ENCODE measurements at places on chromosomes 1 and 21. TPM values are rescaled to one million over a fixed set of nuclear protein-coding genes. Genes with fewer than 3 reads are reported as not detected.

DNA sequence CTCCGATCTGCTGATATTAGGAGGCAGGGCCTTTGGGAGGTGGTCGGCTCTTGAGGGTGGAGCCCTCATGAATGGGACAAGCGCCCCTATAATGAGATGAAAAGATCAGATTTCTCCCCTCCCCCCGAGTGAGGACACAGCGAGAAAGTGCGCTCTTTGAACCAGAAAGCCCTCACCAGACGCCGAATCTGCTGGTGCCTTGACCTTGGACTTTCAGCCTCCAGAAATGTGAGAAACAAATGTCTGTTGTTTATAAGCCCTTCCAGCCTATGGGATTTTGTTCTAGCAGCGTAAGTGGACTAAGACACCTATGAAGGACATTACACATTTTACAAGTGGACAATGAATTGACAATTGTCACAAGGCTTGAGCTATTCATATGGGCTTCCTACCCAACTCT is 80.2 kb downstream of the RIPK4 start:
- no peak for DNase-seq

DNA sequence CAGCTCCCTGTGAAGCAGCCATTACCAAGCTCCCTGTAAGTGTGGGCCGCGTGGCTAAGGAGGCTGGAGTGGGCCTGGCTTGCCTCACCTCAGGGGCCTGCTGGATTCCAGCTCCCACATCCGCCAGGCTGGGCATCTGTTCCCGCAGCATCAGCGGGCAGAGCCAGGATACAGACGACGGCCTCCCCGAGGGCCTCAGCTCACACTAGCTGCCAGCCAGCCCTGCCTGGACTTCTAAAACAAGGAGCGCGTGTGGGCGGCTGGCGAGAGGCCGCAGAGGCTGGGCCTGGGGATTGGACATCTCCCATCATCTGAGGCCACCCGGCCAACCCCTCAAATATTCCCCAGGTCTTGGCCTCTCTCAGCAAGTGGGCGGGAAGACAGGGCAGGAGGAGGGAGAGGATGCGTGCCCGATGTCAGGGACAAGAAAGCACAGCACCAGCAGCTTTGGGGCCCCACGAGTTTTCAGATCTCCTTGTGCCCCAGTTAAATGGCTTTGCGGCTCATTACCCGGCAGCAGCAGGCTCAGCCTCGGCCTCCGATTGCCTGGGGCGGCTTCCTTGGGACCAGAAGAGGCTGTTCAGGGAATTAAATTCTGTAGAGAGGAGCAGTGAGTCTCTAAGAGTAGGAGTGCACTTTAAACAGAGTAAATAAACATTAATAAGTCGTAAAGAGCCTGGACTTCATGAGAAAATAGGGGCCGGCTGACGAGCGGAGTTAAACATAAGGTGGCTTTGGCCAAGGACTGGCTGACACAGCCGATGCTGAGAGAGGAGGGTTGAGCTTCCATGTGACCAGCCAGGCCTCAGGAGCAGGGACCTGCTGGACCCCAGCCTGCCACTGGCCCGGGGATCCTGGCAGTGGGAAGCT is 208.9 kb upstream of the C1orf174 start:
- DNase-seq, result no peak

DNA sequence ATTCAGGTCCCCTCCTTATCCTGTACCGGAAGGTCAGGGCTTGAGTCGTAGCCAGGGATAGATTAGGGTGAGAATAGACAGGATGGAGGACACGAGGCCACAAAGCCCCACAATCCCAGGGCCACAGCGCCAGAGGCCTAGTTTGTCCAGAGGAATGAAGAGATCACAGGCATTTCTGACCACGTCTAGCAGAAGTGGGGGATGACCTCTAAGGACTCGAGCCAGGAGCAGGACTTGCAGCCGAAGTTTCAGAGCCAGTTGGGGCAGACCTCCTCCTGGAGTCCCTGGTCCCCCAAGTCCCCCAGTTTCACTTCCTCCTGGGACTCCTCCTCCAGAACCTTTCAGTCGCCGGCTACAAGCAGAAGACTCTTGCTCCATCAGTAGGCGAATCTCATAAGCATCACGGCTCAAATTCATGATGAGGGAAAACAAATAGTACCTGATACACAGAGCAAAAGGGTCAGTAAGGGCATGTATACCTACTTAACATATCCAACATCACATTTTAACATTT is 2.3 kb upstream of the ITGA10 start:
- DNase-seq, result no peak

LRRC53 gene
- total RNA-seq, result not detected

DNA sequence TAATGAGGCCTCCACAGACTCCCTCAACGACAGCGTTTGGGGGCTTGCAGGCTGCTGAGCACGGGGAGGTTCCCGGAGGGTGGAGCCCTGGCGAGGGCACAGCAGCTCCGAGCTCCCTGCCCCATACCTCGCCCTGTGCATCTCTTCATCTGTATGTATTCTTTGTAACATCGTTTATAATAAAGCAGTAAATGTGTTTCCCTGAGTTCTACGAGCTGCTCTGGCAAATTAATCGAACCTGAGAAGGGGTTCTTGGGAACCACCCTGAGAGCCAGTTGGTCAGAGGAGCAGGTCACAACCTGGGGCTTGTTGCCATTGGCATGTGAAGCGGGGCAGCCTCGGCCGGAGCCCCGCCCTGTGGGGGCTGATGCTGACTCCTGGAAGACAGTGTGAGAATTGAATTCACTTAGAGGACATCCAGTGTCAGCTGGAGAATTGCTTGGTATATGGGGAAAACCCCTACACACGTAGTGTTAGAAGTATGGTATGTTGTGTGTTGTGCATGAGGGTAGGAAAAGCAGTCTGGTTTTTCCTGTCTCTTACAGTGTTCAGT is 11.5 kb downstream of the SLC37A1 start:
- DNase-seq, result no peak

DNA sequence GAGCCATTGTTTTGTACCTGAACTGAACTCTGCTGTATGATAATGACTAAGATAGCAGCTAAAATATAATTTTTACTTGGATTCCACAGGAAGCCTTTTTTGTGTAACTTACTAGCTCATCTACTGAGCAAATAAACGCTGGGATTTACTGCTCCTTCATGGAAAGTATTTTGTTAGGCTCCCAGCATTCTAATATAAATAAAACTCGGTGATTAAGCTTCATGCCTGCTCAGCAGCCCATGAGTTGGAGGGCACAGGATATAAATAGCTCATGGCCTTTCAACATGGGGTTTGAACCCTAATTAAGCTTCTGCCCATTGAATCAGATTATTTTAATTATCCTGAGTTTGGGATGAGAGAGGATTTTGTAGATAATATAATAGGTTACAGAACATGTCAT is 180.0 kb downstream of the PCP4 start:
- DNase-seq, result no peak

ABCA4 gene
- 0.15 TPM for total RNA-seq

- no peak for DNase-seq
These were observed 8.4 kb upstream of the NBPF11 start for GRCh38 chr1:148160343-148161052.

DNA sequence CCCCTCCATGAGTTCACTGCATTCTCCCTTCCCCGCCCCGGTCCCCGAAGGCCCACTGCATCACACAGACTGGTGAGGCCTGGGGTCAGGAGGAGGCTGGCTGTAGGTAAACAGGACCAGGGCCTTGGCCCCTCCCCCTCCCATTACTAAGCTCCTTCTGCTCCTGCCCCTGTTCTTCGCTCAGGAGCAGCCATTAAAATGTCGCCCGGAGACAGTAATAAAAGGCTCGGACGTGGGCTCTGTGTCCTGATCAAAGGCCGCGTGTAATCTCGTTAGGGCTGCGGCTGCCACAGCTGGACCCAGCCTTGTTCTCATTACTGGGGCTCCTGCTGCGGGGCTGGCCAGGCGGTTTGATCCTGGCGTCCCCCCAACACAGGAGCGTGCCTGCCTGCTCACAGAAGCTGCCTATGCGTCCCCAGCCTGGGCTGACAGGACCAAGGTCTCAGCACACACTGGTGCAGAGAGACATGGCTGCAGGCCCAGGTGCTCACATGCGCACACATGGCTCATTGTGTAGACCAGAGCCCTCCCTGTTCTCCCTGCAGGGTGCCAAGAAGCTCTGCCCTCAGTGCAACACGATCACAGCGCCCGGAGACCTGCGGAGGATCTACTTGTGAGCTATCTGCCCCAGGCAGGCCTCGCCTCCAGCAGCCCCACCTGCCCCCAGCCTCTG is 24.0 kb downstream of the TMEM53 start:
- DNase-seq, result no peak

NPL gene
- total RNA-seq, result 0.86 TPM

DNA sequence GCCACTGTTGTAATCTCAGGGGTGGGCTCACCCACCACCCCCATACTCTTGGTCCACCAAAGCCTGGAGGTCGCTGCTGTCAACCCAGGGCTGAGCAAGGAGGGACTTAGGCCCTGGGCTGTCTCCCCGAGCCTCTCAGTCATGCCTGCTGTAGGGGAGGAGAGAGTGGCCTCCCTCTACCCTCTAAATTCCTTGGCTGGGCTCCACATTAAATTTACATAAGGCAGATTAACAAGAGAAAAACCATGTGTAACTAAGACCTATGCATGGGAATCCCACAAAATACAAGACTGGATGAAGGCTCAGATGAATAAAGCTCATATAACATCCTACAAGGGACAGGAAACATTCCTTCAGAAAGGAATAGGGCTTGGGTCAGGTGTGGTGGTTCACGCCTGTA is 1.8 kb upstream of the PIK3CD start:
- DNase-seq, result no peak

PALMD gene
- 10.2 TPM for total RNA-seq

DNA sequence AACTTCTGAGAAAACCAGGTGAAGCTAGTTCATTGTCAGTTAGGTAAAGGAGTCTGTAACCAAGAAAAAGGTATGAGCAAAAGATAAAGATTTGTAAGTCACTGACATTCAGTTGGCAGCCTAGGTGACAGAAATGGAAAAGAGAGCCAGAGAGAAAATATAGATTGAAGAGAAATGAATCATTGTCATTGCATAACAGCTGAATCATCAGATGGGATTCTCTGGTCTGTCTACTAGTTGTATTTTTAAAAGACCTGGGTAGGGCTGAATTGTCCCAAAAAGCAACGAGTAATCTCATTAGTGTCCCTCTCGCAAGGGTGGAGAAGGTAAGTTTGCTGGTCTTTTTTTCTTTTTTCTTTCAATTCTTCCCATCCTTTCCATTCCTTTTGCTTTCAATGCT is 36.6 kb downstream of the PTGS2 start:
- DNase-seq, result peak; percentile 64

RPS6KC1 gene
- 27.4 TPM for total RNA-seq

DNA sequence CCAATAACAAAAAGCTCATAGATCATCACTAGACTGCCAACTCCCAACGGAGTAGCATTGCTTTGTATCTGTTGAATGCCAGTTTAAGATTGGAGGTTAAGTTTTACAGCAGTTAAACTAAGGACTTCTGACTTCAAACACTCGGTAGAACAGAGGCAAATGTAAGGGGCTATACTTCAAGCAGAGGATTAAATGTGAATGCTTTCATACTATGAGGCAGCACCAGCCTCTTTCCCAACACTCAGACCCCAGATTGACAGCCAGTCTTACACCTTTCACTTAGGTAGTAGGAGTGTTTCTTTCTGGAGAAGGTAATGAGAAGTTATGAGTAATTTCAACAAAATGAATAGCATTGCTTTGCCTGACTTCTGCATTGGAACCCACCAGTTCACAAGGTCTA is 22.8 kb downstream of the OR10R2 start:
- DNase-seq, result no peak

DNA sequence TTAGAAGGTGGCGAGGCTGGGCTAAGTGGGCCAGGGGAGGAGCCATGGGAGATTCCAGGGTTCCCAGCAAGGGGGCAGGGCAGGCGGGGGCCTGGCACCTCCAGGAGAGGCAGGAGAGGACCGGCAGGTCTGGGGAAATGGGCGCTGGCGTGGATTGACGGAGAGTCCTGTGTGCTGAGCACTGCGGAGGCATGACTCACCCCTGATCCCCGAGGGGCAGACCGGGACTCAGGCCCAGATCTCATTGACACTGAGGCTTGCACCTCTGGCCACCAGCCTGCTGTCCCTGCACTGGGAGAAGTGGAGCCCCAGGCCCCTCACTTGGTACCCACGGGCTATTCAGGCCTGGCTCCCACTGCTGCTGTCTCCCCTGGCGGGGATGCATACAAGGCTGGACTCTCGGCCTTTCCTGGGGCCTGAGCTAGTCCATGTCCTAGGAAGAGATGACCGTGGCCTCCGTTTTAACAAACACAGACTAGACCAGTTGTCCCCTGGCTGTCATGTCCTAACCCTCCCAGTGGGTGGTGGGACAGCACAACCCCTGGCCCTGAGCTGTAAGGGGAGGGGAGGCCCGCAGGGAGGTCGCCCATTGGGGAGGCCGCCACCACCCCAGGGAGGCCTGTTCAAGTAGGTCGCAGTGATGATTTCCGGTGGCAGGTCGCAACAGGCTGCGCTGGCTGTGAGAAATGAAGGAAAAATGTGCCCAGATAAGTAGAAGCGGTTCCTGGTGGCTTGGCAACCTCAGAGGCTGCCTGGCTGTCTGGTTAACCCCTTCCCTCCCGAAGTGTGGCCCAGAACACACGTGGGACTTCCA is 39.7 kb downstream of the RIPK4 start:
- DNase-seq, result peak; percentile 97

DNA sequence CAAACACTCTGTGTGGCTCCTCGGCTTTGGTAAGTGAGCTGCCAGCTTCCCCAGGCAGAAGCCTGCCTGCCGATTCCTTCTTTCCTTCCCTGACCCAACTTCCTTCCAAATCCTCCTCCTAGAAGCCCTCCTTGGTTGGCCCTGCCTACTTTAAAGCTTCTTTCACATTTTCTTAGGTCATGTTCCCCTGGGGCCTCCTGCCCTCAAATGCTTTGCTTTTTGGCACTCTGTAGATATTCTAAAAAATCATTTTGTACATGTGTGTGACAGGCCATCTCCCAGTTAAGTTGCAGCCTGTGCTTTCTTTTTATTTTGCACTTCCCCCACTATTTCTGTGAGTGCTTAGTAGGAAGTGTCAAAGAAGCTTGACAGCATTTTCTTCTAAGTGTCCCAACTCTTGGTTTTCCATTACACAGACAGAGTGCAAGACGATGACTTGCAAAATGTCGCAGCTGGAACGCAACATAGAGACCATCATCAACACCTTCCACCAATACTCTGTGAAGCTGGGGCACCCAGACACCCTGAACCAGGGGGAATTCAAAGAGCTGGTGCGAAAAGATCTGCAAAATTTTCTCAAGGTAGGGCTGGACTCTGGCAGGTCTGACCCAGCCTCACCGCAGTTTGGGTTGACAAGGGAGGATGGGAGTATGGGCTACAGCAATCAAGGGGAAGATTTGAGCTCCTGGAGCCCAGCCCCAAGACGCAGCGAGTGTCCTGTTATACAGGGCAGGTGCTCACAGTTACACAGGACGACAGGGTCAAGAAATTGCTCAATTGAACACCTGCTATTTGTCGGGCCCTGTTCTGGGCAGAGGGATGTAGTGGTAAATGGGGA is at the start of gene S100A9:
TSS of gene S100A9 (plus strand) at position 2 of the 838 bp plus-strand sequence. CDS start at position 432, 430 bp downstream.
- DNase-seq, result no peak

DNA sequence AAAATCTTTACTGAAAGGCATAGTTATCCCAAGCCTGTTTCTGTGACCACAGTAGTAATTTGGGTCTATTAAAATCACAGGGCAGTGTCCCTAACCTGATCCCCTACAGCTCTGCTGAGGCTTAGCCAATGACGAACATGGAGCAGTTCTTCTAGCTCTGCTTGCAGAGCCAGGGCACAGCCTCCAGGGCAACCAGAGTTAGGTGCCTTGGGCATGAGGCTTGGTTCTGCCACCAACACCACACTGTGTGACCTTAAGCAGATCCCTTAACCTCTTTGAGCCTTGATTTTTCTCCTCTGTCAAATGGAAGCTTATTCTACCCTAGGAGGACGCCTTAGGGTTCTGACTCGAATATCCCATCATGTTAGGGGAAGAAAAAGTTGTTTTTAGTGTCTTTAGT is 86.7 kb upstream of the TLR5 start:
- peak; percentile 76 for DNase-seq

Data from M059J (cell line).